ENCODE measurements at places on chromosomes 13 and 19.

DNA sequence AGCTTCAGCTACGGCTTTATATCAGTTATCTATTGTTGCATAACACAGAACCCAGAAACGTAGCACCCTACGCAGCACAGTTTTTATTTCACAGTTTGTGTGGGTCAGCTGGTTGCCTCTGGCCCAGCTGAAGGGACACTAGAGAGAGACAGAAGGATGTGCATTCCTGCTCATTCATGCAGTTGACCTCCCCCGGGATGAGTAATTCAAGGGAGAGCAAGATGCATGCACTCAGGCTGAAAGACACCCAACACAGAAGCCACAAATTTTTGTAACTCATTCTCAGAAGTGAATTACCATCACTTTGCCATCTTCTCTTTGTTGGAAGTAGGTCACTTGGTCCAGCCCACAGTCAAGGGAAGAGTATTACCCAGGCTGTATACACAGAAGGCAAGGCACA, 89.5 kb downstream of the EFNB2 start:
- no peak for DNase-seq

DNA sequence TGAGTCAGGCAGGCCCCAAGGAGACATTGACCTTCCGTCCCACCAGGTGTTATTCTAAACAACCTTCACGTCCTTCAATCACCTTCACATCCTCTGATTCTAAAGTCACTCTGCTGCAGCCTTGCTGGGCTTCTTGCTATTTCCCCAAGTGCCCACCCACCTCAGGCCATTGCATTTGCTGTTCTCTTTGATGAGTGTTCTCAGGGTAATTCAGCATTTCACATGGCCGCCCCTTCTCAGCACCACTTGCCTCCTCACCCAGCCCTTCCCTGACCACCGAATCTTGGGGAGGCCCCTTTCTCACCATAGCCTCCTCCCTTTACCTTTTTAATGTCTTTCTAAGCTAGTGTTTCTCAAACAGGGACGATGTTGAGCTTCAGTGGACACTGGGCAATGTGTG, 4.6 kb downstream of the ZNF805 start:
- DNase-seq: no peak

DNA sequence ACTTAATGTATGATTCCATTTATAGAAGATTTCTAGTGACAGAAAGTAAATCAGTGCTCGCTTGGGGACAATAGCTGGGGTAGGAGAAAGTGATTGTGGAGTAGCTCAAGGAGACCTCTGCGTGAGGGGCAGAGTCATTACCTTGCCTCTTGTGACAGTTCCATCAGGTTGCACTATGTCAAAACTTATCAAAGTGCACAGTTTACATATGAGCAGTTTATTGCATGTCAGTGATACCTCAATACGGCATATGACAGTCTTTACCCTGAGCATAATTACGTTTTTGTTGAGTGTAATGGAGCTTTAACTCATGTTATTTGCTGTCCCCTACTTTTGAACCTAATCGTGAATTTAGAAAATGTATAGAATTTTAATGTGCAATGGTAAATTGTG, 15.0 kb downstream of the ARHGEF7 start:
- no peak for DNase-seq

DNA sequence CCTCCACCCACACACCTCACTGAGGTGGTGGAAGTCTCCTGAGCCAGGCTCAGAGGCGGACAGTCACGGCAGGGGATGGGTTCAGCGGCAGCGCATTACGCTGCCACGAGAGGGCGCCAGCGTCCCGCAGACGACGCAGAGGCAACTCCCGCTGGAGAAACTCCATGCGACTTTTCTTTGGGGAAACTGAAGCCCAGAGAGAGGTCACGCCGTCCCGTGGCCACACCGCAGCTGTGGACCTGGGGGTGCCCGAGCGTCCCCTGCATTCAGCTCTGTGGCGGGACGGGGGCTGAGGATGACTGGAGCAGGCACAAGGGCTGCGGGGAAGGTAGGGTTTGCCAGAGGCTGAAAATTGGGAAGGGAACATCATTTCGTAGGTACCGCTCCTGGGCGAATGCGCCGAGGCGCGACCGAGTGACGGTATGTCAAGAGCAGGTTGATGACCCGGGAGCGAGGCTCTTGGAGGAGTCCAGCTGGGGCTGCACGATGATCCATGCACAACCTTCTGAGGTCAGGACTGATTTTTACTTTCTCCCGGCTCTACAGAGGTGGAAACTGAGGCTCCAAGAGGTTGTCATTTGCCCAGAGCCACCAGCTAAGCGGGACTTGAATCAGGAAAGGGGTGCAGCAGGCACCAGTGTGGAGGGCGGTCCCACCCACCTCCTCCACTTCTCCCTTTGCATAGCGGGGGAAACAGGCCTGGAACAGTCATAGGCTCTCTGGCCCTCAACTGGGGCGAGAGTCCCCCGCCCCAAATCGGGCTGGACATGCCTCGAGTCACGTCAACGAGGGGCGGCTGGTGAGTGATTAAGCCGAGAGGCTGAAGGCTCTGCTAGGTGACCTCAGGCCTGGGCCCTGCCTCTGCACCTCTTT, 690 bp upstream of the ARRDC2 start:
- peak; percentile 77 for DNase-seq

DNA sequence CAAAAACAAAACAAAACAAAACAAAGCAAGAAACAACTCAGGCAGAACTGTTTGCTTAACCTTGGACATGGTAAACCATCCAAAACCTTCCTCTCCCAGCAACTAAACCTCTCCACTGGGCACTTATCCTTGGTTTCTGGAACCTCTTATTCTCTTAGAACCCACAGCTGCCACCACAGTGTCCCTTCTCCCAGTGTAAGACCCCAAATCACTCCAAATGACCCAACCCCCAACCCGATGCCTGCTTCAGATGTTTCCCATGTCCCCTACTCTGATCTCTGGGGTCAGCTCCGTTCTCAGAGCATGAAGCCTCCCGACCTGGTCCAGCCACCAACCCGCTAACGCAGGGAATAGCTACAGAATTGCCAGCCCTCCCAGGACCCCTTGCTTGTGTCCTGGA, 972 bp downstream of the KLK2 start:
- DNase-seq: no peak

GRCh38 chr13:32195713-32196112, 119.5 kb downstream of the ZAR1L start:
- no peak for DNase-seq

DNA sequence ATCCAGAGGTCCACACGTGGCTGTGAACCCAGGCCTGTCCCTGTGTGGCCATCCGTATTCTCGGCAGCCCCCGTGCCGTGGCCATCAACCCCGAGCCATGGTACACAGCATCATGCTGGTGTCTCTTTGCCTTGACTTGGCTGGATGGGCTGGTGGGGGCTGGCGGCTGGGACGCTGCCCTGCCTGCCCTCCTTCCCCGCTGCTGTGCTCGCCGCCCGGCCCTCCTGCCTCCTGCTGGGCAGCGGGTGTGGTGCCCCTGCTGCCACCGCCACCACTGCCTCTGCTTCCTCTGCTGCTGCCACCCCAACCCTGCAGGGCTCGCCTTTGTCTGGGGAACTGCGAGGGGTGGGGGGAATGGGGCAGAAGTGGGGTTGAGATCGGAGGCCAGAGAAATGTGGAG, 19.7 kb upstream of the EHD2 start:
- no peak for DNase-seq

DNA sequence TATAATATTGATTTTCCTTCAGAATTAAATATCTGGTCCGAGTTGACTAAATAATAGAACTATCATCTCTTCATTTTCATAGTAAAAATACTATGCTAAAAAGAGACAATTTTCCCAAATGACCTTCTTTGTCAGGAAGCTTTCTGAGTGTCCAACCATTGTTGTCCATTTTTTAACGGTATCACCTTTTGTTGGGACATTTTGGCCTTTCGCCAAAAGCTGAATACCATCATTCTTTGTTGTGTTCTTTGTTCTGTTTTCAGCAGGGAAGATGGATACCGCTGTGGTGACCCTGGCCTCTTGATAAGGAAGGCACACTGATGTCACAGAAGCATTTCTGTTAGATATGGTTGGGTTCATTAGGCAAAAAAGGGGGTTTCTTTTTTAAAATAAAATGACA, 654.4 kb upstream of the GPC6 start:
- no peak for DNase-seq

DNA sequence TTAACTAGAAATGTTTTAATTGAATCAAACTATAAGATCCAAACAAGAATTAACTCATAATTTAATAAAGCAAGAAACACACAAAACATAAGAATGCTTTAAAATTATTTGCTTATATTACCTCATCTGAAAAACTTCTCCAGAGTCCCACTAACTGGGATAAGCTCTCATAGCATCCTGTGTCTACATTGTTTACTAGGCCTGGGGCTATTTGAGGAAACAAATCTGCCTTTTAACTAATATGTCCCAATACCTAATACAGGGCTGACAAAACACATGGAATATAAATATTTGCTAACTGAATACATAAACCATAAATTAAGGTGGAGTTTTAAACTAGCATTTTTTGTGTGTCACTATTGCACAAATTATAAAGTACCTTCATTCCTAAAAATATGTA, 1399.8 kb upstream of the SLC10A2 start:
- no peak for DNase-seq

- no peak for DNase-seq
Observed at GRCh38 chr19:40013991-40014390, 17.1 kb downstream of the ZNF546 start.

DNA sequence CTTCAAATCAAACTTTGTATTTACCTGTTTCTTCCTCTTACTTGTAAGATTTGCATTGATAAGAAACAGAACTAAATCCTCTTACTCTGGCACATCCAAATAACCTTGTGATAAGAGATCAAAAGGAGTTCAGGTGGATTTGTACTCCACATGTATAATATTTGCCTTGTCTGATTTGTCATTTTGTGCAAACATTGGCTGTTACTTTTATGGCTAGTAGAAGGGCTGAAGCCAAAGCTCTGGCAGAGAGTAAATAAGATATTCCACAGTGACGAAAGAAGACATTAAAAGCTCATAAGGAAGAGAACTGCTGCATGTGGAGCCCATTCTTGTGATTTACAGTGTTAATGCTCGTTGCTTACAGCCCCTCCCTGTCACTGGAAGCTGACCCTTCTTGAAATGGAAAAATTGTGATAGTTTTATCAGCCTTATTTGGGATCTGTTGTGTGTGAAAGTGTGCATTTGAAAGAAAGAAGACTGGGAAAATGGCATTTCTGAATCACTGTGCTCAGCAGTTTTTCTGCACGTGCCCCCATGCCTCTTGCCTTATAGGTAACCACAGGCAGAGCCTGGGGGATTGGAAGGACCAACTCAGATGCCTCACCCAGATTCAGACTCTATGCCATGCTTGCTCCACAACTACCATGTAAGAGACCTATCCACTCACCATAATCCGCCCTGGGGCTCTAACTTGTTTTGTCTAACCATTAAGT, 68.2 kb downstream of the OXGR1 start:
- no peak for DNase-seq

- no peak for DNase-seq
Observed at GRCh38 chr13:58500938-58501337, 869.4 kb downstream of the PCDH17 start.

All from NB4 (cell line).